ENCODE measurements at places on chromosomes 3 and 15.

DNA sequence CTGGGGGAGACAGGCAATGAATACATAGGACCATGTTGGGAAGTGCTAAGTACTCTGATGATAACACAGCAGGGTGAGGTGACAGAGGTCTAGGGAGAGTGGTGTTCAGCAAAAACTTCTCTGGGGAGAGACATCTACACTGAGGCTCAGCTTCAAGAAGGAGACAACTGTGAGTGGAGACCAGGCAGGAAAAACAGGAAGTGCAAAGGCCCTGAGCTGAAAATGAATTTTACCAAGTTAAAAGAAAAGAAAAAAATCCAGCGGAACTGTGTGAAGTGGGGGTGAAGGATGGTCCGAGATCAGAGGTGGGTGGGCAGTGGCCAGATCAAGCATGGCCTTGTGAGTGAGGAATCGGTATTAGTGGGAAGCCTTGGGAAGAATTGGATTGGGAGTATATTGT, 110.1 kb upstream of the CLSTN2 start:
- DNase-seq = no peak

DNA sequence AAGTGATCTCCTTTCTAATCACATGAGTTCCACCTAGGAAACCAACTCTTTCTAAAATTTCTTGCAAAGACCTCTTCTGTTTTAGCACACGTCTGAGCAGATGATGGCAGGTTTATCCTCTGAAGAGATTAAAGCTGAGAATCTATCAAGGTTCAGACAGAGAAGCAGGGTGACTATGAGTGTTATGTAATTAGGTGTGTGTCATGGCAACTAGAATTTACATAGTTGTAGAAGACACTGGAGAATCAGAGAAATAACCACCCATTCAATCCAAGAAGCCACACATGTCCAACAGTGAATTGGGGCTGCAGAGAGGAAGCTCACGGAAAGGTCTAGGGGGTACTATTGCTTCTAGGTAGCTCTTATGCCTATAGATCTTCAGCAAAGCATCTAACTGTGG, 600.5 kb downstream of the PYDC2 start:
- no peak for DNase-seq

GRCh38 chr15:99439524-99439835, 126.3 kb upstream of the MEF2A start:
- DNase-seq = no peak

- DNase-seq = no peak
Measured at GRCh38 chr3:28320981-28321380, 27.5 kb upstream of the ZCWPW2 start.

- no peak for DNase-seq
Measured at GRCh38 chr3:96996009-96996408, 181.6 kb downstream of the EPHA6 start.

DNA sequence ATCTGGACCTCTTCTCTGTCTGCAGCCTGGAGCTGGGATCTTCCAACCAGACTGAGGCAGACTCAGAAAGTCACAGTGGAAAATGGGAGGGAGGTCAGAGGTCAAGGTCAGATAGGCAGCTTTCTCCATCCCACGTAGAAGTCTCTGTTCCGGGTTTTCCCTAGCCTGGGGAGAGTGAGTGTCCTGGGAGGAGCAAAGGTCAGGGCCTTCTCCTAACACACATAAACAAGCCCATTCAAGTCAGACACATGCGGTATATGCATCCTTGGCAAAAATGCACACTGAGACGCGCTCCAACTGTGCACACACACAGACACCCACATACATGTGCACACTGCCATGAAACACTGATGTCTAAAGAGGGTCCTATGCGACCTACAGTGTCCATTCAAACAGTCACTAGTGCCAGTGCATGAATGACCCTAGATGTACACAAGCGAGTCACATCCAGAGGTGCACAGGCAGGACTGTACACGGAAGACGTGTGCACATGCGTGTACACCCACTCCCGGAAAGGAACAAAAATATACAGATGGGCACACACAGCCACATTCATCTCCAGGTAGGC, 681 bp downstream of the TWF2 start:
- no peak for DNase-seq

DNA sequence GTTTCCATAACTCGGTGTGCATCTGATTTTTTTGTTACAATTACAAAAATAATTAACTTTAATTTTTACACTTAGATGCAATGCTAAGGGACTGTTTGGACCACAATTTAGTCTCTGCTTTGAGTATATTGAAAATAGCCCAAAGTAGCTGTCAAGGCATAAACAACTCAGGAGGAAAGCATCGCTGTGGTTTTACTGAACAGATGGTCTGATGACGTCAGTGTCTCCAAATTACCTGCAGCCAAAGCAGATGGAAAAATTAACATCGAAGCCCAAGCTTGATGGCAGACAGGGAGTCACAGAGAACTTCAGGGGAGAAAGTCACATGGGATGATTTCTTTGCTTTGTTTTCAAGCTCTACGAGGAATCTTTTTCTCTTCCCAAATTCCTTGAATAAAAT, 83.1 kb upstream of the PLCL2 start:
- DNase-seq = no peak

GRCh38 chr15:61794276-61794675, 266.0 kb downstream of the VPS13C start:
- no peak for DNase-seq

- DNase-seq = no peak
Measured at GRCh38 chr3:186807231-186807630, 949 bp upstream of the RFC4 start.

DNA sequence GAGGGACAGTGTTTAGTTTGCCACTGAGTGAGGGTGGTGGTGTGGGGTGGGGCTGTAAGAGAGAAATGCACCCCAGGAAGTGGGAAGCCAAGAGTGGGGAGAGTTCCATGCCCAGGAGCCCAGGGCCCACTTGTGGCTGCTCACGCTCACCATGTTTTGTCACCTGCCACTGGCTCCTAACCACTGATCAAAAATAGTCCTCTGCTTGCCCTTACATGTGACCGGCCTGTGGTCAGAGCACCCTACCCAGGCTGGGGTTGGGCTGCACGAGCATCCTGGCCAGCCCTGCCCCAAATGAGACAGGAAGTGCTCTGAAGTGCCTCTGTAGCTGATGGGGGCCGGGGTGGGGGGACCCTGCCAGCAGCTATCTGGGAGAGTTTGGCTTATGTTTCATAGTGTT, 216.3 kb downstream of the RPLP1 start:
- no peak for DNase-seq

- DNase-seq = no peak
Measured at GRCh38 chr3:110608566-110608965, 463.1 kb upstream of the NECTIN3 start.

DNA sequence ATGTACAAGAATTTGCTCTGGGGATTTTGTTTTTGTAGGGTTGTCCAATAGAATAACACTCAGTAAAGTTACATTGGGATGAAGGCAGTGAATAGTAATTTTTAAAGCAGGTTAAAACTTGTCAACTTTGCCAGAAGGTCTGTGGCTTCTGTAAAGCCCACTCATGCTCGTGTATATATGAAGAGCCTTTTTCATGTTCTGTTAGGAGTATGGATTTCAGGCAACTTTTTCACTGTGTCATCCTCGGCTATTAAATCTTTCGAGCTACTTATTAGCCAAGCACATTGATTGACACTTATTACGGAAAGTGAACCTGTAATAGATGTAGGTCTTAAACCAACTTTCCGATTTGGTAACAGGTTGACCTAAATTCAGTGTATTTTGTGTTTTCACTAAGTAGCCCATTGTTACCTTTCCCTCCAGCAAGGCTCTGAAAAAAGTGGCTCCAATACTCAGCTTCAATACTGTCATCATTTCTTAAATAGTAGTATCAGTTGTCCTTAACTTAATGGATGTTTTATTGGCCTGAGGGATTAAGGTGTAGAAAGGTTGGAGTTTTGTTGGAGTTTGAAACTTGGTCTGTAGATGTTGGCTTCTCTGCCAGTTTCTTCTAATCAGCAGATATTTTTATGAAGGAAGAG, 1.7 kb downstream of the PAK2 start:
- no peak for DNase-seq

GRCh38 chr15:78301326-78301725, 1.9 kb upstream of the SKIC8 start:
- no peak for DNase-seq

DNA sequence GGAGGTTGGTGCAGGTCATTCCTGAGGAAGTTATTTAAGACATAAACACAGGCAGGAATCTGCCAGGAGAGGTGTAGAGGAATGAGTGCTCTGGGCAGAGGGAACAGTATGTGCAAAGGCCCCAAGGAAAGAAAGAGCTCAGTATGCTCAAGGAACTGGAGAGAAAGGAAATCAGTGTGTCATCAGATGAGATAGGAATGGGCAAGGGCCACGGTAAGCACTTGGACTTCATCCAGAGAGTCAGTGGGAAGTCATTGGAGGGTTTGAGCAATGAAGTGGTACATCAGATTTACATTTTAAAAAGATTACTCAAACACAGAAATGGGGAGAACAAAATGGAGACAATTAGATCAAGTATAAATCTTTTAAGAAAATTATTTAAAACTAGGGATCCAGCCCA, 272.2 kb downstream of the ADAMTSL3 start:
- DNase-seq = no peak

DNA sequence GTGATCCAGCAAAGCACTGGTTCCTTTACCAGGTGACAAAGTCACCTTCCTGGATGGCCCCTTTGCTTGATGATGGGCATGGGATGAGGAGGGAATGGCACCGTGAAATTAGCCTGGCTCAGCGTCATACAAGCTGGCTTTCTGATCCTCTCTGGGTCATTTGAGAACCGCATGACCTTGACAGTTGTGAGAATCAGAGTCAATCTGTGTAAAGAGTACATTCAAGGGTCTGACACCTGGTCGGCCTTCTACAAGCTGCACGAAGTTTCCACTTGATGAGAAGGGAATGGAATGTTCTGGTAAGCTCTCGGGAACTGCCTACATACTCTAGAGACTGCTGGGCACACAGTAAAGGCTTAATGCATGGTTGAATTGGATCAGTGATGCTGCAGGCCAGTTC, 319.8 kb upstream of the TLE3 start:
- DNase-seq = no peak

DNA sequence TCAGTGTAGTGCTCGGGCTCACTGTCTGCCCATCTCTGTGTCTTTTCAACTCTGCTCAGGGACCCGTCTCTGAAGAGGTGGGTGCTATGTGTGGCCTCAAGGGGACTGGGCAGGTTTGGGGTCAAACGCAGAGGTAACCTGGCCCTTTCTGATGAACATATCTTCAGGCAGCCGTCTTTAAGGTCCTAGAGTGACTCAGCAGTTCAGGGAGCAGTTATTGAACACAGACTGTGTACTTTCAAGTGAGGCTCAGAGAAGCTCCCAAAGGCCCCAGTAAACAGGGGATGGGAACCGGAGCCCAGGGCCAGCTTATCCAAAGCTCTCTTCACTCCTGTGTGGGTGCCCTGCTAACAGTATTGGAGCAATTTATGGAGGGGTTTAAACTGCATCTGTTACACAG, 73.1 kb downstream of the WDR76 start:
- DNase-seq = no peak

GRCh38 chr3:197076415-197076814, 46.8 kb upstream of the MELTF start:
- no peak for DNase-seq

GRCh38 chr15:90191794-90192509, 9.2 kb upstream of the SEMA4B start:
- DNase-seq = no peak

DNA sequence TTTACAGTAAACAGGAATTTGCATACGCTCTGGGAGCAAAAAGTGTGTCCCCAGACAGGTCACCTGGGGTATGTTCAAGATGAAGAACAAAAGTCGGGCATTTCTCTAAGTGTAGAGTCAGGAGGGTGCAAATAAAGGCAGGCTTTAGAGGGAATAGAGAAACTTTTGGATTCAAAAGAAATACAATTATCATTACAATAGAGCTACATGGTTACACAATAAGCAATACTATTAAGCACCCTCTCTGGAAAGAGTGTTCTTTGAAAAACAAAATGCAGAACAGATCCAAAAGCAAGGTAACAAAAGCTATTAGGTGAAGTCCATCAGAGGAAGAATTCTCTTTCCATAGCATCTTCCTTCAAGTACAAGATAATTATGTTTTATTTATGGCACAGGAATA, 679.7 kb downstream of the FHIT start:
- DNase-seq = no peak

- no peak for DNase-seq
Measured at GRCh38 chr3:130786306-130786705, 39.7 kb upstream of the PIK3R4 start.

- peak; percentile 69 for DNase-seq
Measured at GRCh38 chr15:69729167-69729748, 276.6 kb downstream of the RPLP1 start.

GRCh38 chr3:102398176-102398575, 36.6 kb upstream of the ZPLD1 start:
- no peak for DNase-seq

GRCh38 chr3:40989141-40990061, 209.9 kb upstream of the CTNNB1 start:
- no peak for DNase-seq

DNA sequence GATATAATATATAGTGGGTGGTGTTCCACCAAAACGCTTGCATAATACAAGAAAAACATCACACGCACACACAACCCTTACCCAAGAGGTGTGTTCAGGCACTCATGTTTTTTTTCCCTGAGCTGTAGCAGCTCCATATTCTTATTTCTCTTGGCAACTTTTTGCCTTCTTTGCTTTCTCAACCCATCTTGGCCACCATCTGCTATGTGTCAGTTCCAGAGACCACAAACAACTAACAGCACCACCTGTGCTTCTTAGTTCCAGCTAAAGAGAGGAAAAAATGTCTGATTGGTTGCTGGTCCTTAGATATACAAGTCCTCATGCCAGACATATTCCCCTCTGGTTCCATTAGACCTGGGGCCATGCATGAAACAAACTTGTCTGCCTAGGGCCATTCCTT, 11.9 kb downstream of the ACTC1 start:
- no peak for DNase-seq

GRCh38 chr3:37995652-37996641, 5.4 kb downstream of the VILL start:
- no peak for DNase-seq

DNA sequence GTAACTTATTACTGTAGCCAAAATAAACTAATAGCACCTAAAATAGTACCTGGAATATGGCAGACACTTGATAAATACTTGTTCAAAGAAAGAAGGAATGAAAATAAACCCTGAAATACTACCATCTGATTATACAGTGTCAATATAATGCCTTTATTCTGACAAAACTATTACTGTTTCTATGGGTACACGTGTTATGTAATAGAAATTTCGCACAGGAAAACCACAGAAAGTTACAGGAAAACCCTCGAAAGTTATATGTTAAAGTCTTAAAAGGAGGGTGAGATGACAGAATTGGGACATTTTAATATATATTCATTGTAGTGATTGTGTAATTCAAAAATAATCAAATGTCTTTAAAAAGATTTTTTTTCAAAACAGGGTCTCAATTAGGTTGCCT, 28.8 kb downstream of the ETFA start:
- DNase-seq = no peak

GRCh38 chr3:131630097-131630496, 127.3 kb upstream of the MRPL3 start:
- DNase-seq = no peak

- no peak for DNase-seq
Measured at GRCh38 chr3:133894353-133895207, 1.1 kb downstream of the RAB6B start.

Measured in effector CD4-positive, alpha-beta T cell (primary cell).